KBM-7 (cell line): ENCODE measurements at places on chromosomes 6 and 20.

DNA sequence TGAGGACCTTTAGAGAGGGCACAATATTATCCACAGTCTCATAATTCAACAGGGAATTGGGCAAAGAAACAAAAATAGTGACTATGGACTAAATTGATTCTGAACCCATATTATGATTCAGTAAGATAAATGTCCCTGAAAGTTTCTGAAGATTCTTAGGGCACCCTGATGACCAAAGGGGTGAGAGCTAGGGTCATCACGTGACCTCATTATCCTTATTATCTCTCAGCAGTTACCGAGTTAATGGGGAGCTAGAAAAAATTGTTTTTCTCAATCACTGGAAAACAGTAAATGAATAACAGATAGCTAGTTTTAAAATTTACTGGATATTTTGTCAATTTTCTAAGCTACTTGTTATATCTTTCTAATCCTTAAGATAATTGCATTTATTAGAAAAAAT lies 639.5 kb downstream of the PRKN start:
- DNase-seq = no peak

DNA sequence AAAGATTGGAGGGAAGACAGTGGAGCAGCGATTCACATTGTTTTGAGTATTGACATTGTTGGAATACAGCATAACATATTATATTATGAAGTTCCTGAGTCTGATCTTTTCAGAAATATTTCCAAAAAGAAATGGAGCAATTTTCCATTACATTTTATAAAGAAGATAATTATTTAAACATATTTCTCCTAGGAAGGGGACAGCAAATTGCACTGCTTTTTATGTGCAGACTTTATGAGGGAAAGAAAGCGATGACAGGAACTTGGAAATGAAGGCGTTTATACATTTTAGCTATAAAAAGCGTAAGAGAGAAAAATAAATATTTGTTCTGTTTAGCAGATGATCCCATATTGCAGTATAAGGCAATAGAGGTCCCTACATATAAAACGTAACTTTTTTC lies 117.0 kb upstream of the EDN1 start:
- DNase-seq = no peak

GRCh38 chr6:22699151-22699550 lies 129.8 kb downstream of the HDGFL1 start:
- DNase-seq = no peak

GRCh38 chr6:70764706-70765105 lies 97.0 kb downstream of the SMAP1 start:
- no peak for DNase-seq

DNA sequence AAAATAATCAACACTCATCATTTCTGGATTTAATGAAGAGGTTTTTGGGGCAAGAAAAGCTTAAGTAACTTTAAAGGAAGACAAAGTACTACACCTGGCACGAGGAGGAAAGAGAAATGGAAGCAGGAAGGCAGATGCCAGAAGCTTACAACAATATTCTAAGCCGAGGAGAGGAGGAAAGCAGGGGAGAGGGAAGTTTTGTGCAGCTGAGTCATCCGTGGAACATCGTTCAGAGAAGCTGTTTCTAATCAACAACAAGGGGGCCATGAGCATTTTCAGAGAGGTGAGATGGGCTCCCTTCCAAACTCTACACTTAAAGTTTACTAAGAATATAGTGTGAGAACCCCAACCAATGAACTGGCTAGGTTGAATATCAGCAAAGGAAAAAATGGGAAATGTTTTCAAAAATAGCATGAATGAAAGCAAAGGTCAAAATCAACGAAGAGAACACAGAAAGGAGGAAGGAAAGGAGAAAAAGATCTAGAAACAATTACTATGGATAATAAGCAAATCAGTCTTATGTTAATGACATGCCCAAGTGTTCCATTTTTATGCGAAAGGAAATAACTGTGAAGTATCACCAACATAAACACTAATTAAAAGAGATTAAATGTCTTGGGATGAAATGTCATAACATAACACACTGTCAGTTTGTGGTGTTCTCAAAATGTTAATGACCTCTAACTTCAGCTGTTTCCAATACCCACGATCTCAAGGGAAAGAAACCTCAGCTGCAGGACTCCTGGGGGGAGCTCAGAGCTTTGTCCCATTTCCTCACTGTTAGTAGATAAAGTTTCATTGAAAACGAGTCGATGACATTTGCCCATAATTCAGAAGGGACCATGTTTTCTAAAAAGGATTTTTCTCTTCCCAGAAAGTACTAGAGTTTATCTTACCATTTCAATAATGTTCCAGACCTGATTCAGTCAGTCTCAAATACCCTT lies 203.4 kb upstream of the STXBP5 start:
- no peak for DNase-seq

GRCh38 chr20:41329435-41330342 lies 10.9 kb upstream of the LPIN3 start:
- peak; percentile 92 for DNase-seq

GRCh38 chr6:38603496-38603895 lies 36.2 kb downstream of the BTBD9 start:
- DNase-seq = no peak

GRCh38 chr6:116278854-116279231 lies 887 bp downstream of the TSPYL1 start:
- no peak for DNase-seq

DNA sequence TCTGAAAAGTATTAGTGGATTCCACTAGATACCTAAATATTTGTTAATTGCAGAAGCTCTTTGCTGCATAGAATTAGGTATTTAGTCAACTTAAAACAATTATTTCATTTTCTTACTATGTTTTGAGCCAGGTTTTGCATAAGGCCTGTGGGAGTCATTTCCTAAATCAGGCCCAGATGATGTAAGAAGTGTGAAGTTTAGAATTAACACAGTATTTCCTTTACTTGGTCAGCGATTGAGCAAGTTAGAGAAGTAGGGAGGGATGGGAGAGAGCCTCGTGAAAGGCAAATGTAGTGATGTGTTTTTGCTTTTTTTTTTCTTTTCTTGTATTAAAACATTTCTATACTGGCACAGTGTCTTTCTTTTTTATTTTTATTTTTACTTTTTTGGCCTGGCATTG lies 711.1 kb downstream of the HDGFL1 start:
- no peak for DNase-seq

DNA sequence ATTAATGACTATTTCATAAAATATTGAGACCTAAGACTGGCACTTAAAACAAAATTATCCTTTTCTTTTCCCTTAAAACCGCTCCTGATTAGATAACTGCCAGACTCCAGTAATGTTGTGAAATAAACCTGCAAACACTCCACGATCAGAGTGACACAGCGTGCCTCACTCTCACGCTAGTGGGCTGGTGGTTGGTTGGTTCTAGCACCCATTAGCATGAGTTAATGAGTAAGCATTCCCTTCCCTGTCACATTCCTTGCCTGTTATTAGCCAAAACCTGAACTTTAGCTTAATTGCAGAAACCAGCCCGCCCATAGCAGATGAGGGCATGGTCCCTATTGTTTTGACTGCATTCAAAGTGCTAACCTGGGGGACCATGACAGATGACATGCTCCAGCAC lies 193.4 kb downstream of the CD83 start:
- DNase-seq = no peak

DNA sequence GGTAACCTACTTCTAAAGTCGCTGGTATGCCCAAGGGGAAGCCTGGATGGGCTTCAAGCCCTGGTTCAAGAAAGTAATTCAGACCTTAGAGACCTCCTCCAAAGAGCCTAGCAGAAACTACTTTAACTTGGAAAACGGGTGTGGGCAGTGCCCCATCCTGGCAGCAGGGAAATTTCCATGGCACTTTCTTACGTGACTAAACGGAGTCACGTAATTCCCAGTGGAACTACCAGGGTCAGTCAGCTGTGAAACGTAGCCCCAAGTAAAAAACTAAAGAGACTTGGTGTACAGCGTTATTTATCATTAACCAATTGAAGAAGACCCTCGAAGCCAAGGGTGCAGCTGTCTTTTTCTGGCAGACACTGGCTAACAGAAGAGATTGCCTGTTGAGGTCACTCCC lies 114.0 kb downstream of the RCAN2 start:
- DNase-seq = no peak

- no peak for DNase-seq
These were observed 234.1 kb upstream of the TSHZ2 start for GRCh38 chr20:52738081-52738480.

DNA sequence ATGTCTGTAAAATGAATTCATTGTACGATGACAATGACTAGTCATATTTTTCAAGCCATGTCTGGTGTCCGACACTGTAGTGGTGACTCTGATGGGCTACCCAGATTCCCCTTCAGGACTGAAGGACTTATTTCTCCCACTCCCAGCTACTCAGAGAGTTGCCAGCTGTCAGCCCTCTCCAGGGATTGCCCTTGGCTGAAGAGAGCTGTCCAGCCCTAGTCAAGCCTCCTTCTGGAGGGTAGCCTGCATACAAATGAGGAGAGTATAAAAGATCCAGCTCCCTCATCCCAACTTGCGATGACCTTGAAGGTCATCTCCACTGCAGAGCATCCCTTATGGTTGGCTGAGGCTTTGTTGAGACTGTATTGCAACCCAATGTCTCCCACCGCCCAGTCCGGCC lies 29.9 kb downstream of the JPH2 start:
- no peak for DNase-seq
